Activated naive CD8-positive, alpha-beta T cell treated with anti-CD3 and anti-CD28 coated beads for 36 hours (primary cell): ENCODE measurements at places on chromosomes 5 and 9. TPM values are rescaled to one million over a fixed set of nuclear protein-coding genes. Genes with fewer than 3 reads are reported as not detected.

Gene SUSD3
- 27.1 TPM for total RNA-seq

Gene SLC36A2
- not detected for total RNA-seq

Gene PPP3R2
- not detected for total RNA-seq

Gene BHMT2
- total RNA-seq, result not detected

Gene COMMD10
- total RNA-seq, result 13.6 TPM

Gene MTMR12
- 24.9 TPM for total RNA-seq

GRCh38 chr5:14164164-14165163 is 21.3 kb downstream of the TRIO start:
- H3K36me3 ChIP-seq, result no peaks in the 10 kb centered on the region
- H3K27me3 ChIP-seq, result peaks cover 3% of the 10 kb centered on the region
- H3K27ac ChIP-seq, result no peak overlapping the region
- H3K4me3 ChIP-seq, result no peak overlapping the region

DNA sequence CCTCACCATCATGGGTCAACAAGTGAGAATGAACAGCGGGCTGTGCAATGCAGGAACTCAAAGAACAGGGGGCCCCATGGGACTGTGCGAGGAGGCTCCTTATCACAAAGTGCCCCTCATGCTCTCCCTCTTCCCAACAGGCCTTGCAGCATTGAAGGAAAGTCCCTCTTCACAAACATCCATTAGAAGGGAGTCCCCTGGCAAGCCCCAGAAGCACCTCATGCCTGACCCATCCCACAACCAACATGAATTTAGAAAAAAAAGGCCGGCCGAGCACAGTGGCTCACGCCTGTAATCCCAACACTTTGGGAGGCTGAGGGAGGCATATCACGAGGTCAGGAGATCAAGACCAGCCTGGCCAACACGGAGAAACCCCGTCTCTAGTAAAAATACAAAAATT is 122.6 kb upstream of the FSTL4 start:
- H3K36me3 ChIP-seq, result no peaks in the 10 kb centered on the region
- H3K27me3 ChIP-seq, result no peaks in the 10 kb centered on the region
- H3K4me3 ChIP-seq, result no peak overlapping the region
- no peak overlapping the region for H3K27ac ChIP-seq
- no peak for DNase-seq

DNA sequence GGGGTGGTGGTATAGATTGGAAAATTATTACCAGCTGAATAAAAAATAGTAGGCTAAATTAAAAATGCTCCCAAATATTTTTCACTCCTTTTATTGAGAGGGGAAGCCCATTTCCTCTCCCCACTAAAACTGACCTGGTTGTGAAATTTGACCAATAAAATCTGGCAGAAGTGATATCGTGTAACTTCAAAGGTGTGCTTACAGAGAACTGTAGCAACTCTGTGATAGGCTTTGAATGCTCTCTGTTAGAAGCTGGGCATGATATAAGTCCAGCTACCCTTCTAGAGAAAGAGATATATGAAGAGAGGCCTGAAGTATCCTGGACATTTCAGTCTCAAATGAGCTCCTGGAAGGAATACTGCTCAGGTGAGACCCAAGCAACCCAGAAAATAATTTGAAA is 10.2 kb upstream of the RFK start:
- H3K36me3 ChIP-seq, result no peaks in the 10 kb centered on the region
- DNase-seq, result no peak
- no peak overlapping the region for H3K4me3 ChIP-seq
- H3K4me1 ChIP-seq, result peaks cover 23% of the 10 kb centered on the region

- no peak overlapping the region for H3K27ac ChIP-seq
- peaks cover 14% of the 10 kb centered on the region for H3K4me1 ChIP-seq
- no peak overlapping the region for H3K4me3 ChIP-seq
- no peaks in the 10 kb centered on the region for H3K36me3 ChIP-seq
- DNase-seq, result no peak
- H3K27me3 ChIP-seq, result peaks cover 76% of the 10 kb centered on the region
Observed at GRCh38 chr5:140038373-140038957, 4.6 kb downstream of the NRG2 start.

DNA sequence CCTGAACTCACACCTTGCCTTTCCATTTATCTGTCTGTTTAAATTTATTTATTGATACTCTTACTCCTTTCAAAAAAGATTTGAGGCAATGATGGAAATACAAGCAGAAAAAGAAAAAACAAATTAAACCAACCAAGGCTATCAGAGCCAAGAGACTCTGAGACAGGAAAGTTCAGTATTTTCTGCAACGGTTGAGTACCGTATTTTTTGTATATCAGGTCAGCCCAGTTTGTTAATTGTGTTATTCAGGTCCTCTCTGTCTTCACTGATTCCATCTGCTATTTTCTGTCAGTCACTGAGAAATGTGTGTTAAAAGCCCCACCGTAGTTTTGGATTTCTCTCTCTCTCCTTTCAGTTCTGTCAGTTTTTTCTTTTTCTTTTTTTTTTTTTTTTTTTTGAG is 134.5 kb upstream of the SMIM23 start:
- no peaks in the 10 kb centered on the region for H3K4me1 ChIP-seq
- no peak overlapping the region for H3K4me3 ChIP-seq
- DNase-seq, result no peak

DNA sequence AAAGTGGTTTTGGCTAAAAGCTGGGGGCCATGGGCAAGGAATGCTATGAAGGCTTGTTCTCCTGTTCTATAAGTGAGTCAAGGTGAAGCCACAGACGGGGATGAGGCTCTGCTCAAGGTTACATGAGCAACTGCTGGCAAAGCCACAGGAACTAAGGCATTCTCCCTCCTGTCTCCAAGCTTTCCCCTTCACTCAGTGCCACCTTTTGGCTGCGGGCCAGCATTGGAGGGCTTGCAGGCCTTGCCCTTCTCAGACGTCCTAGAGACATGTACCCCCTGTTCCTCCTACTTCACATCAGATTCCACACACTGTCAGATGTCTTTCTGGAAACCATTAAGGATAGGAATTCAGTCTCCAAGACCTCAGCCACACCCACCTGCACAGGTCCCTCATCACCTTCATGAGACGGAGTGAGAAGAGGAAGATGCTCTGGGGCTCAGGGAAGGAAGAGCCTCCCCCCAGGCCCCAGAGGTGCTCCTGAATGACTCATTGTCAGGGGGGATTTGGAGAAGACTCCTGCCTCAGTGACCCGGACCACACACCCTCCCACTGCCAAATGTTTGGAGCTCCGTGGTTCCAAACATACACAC is 20.5 kb upstream of the MEIKIN start:
- peaks cover 2% of the 10 kb centered on the region for H3K36me3 ChIP-seq
- no peak for DNase-seq
- H3K4me1 ChIP-seq, result no peaks in the 10 kb centered on the region
- no peak overlapping the region for H3K4me3 ChIP-seq
- H3K27ac ChIP-seq, result no peak overlapping the region

DNA sequence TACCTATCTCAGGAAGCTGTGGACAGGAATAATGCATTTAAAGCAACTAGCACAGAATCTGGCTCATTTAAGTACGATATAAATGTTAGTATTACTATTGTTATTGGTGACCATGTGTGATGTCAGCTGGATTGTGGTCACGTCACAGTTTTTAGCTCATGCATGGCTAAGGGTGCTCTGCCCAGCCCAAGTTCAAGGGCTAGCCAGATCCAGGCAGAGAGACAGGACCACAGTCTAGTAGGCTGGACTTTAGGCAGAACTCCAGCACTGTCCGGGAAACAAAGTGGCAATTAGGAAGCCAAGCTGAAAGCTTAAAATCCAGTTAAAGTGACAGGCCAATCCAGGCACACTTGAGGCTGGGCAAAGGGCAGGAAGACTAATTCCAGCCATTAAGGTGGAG is 273.6 kb downstream of the ADAMTSL1 start:
- no peak for DNase-seq
- no peak overlapping the region for H3K27ac ChIP-seq
- H3K27me3 ChIP-seq, result peaks cover 7% of the 10 kb centered on the region
- no peaks in the 10 kb centered on the region for H3K36me3 ChIP-seq
- H3K4me3 ChIP-seq, result no peak overlapping the region

GRCh38 chr9:112558476-112558875 is 71.8 kb downstream of the KIAA1958 start:
- DNase-seq, result no peak
- H3K36me3 ChIP-seq, result peaks cover 2% of the 10 kb centered on the region
- H3K27me3 ChIP-seq, result no peaks in the 10 kb centered on the region
- no peak overlapping the region for H3K27ac ChIP-seq

GRCh38 chr5:99998319-99998718 is 536.9 kb upstream of the FAM174A start:
- H3K27me3 ChIP-seq, result no peaks in the 10 kb centered on the region
- no peak overlapping the region for H3K27ac ChIP-seq
- DNase-seq, result no peak
- no peaks in the 10 kb centered on the region for H3K4me1 ChIP-seq
- H3K4me3 ChIP-seq, result no peak overlapping the region

- H3K4me1 ChIP-seq, result no peaks in the 10 kb centered on the region
- no peaks in the 10 kb centered on the region for H3K36me3 ChIP-seq
- DNase-seq, result no peak
- no peak overlapping the region for H3K4me3 ChIP-seq
- H3K27me3 ChIP-seq, result no peaks in the 10 kb centered on the region
Observed at GRCh38 chr5:160930406-160930805, 78.4 kb upstream of the ATP10B start.

GRCh38 chr5:126852841-126853271 is 75.9 kb downstream of the LMNB1 start:
- H3K4me3 ChIP-seq, result peak overlapping the region; percentile 80
- peaks cover 26% of the 10 kb centered on the region for H3K36me3 ChIP-seq
- DNase-seq, result no peak

- H3K27me3 ChIP-seq, result peaks cover 13% of the 10 kb centered on the region
- H3K4me1 ChIP-seq, result no peaks in the 10 kb centered on the region
- H3K4me3 ChIP-seq, result no peak overlapping the region
- DNase-seq, result no peak
- no peak overlapping the region for H3K27ac ChIP-seq
Observed at GRCh38 chr5:173396311-173396993, 68.2 kb upstream of the STC2 start.

- H3K4me1 ChIP-seq, result no peaks in the 10 kb centered on the region
- H3K27me3 ChIP-seq, result no peaks in the 10 kb centered on the region
- DNase-seq, result no peak
- H3K27ac ChIP-seq, result no peak overlapping the region
Observed at GRCh38 chr9:108950168-108950567, 16.0 kb downstream of the ABITRAM start.

- no peak overlapping the region for H3K27ac ChIP-seq
- H3K36me3 ChIP-seq, result no peaks in the 10 kb centered on the region
- no peak overlapping the region for H3K4me3 ChIP-seq
- H3K27me3 ChIP-seq, result no peaks in the 10 kb centered on the region
Observed at GRCh38 chr9:116939614-116940013, 252.5 kb downstream of the TRIM32 start.

DNA sequence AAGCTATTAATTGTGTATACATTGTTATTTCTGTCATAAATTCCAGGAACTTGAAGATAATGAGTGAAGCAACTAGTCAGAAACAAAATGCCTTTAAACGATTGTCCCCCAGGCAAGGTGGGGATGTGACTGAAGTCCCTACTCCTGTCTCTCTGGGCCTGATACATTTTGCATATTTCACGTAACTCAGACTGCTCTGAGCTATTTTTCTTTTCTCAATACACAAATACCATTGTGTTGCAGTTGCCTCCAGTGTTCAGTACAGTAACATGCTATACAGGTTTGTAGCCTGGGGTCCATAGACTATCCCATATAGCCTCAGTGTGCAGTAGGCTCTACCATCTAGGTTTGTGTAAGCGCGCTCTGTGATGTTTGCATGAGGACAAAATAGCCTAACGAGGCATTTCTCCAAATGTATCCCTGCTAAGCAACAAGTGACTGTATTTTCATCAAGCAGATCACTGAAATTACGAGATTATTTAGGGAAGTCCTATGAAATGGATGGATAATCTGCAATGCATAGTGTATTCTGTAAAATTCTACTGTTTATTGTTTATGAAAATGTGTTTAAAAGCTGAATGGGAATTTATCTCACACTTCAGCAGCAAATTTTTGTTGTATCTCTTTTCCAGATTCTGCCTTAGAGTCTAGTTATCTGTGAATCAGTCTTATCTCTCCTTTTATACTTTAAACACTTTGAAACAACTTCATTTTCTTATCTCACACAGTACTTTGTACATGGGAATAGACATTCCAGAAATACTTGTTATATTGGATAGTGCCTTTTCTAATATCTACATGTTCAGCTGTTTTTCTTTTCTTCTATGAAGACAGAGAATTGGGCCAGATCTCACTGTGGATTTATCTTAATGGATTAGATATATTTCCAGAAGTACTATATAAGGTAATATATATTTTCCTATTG is 150.5 kb downstream of the CD180 start:
- H3K27ac ChIP-seq, result no peak overlapping the region
- peaks cover 6% of the 10 kb centered on the region for H3K36me3 ChIP-seq
- DNase-seq, result no peak
- H3K4me1 ChIP-seq, result peaks cover 19% of the 10 kb centered on the region

GRCh38 chr5:88489364-88489763 is 220.7 kb upstream of the TMEM161B start:
- DNase-seq, result no peak
- H3K27ac ChIP-seq, result no peak overlapping the region
- H3K36me3 ChIP-seq, result no peaks in the 10 kb centered on the region
- peaks cover 16% of the 10 kb centered on the region for H3K27me3 ChIP-seq

DNA sequence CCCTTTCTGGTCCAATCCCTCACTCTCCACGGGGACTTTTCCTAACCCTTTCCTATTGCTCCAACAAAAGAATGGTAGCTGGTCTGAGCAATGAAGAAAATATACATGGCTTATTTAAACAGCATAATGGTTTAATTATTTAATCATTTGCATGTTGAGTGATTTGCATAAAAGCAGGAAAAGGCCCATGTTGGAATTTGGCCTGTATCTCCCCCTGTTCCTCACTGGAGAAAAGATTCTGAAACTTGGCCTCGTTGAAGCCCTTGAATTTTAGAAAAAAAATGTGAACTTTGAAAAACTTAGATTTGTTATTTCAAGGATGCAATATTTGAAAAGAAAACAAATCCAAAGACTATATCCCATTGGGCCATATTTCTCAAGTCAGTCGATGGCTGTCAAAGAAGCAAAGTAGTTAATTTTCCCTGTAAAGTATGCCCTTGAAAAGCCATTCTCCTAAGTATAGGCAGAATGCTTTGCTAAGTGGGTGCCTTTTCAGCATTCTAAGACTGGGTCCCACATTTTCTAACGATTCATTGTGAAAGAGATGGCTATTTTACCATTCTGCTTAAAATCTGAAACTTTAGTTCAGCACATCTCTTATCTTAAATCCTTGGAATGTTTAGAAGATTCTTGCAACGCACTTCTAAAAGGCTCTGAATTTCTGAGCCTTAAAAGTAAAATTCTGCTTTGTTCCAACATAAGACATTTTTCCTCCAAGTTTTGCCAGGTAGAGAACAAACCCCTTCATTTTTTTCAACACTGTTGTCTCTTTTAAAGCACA is 428.8 kb downstream of the ARHGEF28 start:
- peaks cover 20% of the 10 kb centered on the region for H3K27me3 ChIP-seq
- no peak overlapping the region for H3K27ac ChIP-seq
- H3K4me1 ChIP-seq, result no peaks in the 10 kb centered on the region
